CD4-positive, alpha-beta T cell treated with Interleukin-4 for 1 hour (primary cell): ENCODE measurements at places on chromosomes 2 and 18.
A peak's percentile ranks its signal among the peaks of the same experiment; 100 is the strongest.

DNA sequence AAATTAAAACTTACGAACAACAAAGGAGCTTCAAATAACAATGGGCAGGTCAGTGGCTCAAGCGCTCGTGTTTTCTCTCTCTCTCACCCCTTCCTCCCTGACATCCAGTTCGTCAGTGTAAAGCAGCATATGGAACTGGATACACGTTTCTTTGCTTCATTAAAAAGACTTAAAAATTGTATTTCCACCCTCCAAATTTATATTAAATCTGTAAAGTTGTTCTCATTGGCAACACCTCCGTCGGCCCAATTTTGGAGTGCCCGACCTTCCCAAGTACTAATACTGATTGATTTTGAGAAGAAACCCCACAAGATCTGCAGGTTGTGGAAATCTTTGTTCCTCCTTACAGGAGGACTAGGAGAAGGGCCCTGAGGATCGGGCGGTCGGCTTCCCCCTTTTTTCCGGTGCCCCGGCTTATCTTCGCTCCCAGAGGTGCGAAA is 2.2 kb downstream of the TBR1 start:
- DNase-seq: no peak

GRCh38 chr2:171160956-171161740 is 455 bp upstream of the TLK1 start:
- peak; percentile 80 for DNase-seq

GRCh38 chr2:67215214-67216055 is 181.7 kb upstream of the ETAA1 start:
- no peak for DNase-seq

- no peak for DNase-seq
Observed at GRCh38 chr2:206423147-206423546, 20.2 kb upstream of the ADAM23 start.

DNA sequence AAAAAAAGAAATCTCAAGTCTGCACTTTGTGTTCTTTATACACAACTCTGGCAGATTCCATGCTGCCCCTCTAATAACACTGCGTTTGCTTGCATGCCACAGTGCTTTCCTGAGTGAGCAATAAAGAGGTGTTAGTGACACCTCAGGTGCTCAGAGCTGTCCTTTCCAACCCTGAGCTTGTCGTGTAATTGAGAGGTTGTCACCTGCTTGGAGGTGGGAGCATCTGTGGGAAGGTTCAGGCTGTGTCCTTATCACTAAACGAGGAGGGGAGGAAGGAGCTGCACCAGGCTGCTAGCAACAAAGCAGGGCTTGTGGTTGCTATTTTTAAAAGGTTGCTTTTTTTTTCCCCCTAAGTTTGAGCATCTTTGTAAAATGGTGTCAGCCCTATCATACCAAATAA is 31.9 kb downstream of the APCDD1 start:
- DNase-seq: no peak

DNA sequence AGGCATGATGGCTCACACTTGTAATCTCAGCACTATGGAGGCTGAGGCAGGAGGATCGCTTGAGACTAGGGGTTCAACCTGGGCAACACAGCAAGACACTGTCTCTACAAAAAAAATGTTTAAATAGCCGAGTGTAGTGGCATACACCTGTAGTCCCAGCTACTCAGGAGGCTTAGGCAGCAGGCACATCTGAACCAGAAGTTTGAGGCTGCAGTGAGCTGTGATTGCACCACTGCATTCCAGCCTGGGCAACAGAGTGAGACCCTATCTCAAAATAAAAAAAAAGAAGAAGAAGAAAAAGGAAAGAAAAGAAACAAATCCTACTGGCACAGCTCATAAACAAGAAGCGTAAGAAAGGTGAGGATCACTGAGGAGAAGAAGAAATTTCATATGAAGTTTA is 19.9 kb downstream of the METTL4 start:
- DNase-seq: no peak

- no peak for DNase-seq
Observed at GRCh38 chr18:7789856-7790552, 222.9 kb downstream of the PTPRM start.

GRCh38 chr2:223148516-223148915 is 96.5 kb downstream of the KCNE4 start:
- DNase-seq: no peak

DNA sequence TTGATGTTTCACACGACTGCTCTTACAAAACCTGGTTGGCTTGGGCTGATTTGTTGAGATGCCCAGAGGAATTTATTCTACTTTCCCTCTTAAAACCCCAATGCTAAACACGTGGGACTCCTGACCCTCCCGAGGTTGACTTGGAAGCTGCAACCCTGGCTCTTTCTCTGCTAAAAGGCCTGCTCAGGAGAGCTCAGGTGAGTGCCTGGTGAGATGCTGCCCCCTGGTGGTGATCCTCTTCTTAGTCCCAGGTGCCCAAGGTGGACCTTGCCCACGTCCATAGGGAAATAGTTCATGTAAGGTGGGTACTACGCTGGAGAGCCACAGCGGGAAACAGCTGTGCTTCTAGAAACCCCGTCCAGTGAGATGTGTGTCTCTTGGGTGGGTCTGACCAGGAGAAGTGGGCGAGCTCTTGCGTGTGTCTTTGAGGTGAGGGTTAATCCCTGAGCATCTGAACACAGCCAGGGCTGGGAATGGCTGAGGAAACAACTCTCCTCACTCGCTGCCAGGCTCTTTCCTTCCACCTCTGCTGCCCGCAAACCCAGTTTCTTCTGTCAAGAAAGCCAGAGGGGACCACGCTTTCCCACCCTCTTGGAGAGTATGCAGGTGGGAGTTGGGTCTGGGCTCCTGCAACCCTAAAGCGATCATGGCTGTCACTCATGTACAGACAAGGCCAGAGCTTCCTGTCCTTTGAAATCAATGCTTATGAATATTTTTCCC is 25.5 kb upstream of the PXDN start:
- DNase-seq: peak; percentile 20

DNA sequence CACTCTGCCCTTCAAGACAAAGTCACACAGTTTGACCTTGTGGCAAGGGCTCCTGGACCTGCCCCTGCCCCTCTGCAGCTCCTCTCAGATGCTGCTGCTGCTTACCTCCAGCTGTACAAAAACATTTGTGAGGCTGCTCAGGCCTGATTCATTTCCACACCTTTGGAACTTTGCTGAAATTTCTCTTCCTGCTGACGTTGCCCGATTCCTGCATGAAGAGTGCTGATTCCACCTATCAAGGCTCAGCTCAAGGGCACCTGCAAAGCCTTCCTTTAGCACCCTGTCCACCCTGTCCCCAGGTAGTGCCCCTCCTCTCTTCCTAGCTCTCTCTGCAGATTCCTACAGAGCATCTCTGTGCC is 738.3 kb upstream of the HS6ST1 start:
- DNase-seq: no peak

GRCh38 chr2:203021991-203022390 is 7.3 kb downstream of the NBEAL1 start:
- no peak for DNase-seq

DNA sequence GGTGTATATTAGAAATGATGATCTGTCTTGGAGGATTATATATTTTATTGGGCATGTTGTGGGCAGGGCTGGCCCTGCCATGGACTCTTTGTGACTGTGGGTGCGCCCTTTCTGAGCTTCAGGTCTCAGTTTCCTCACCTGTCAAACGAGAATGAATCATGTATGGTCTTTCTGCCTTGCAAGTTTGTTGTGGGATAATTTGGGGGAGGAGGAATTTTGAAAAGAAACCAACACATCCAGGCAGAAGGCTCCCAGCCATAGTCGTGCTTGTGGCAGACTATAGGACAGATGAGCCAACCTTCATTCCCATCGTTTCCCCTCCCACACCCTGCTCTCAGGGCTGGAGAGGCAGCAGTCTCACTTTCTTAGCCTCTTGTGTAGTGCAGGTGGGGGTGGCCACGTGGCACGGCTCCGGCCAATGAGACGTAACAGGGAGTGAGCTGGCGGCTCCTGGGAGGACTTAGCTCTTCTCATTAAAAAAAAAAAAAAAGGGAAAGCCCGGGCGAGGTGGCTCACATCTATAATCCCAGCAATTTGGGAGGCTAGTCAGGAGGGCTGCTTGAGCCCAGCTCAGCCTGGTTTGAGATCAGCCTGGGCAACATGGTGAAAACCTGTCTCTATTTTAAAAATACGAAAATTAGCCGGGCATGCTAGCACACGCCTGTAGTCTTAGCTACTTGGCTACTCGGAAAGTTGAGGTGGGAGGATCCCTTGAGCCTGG is 63.1 kb downstream of the RHOB start:
- DNase-seq: no peak

DNA sequence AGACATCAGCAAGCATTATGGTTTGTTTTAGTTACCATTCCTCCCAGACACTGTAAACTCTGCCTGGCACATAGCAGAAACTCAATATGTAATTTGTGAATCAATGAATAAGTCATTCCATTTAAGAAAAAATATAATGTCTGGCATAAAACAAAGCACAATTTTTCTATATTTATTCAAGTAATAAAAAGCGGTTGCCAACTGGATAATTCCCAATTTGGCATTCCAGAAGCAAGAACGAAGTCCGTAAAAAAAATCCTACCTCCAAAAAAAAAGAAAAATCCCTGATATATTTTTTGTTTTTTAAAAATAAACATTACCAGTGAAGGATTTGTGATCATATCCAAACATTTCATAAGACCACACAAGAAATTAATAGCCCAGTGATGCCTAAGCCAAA is 351.3 kb upstream of the LRRTM4 start:
- no peak for DNase-seq

DNA sequence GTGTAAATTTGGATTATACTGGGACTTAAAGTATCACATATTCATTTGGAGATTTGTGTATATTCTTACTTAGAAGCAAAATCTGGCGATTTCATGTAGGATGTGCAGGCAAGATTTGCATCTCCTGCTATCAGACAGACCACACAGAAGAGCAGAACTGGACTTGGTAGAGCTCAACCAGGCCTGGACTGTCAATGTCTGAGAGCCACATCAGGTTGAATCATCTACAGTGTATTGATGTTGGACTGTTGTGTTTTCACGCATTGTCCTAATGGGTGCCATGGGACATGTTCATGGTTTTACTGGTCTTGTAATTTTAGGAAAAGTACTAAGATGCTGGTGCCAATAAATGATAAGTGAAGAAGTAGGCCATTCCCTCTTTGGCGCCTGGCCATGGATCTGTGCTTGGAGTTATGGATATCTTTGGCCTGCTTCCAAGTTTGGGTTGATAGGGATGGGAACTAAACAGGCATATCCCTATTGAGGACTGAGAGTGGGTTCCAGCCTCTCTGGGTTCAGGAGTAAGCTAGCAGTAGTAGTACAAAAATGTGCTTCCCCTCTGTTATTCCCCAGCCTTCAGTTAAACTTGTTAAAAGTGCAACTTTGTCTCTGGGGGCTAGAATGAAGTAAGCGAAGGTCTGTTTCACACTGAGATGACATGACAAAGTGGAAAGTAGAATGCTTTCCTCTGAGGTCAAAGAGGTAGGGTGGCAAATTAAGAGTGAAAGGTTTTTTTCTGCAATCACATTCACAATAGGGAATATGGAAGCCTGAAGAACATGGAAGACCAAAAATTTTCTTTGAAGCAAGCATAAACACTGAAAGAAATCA is 49.2 kb upstream of the NEMP2 start:
- DNase-seq: no peak

GRCh38 chr18:40501026-40501425 is 1454.0 kb upstream of the PIK3C3 start:
- DNase-seq: no peak

- DNase-seq: no peak
Observed at GRCh38 chr2:119739580-119740255, 20.0 kb upstream of the PTPN4 start.

GRCh38 chr18:42941860-42942259 is 173.6 kb downstream of the RIT2 start:
- no peak for DNase-seq

DNA sequence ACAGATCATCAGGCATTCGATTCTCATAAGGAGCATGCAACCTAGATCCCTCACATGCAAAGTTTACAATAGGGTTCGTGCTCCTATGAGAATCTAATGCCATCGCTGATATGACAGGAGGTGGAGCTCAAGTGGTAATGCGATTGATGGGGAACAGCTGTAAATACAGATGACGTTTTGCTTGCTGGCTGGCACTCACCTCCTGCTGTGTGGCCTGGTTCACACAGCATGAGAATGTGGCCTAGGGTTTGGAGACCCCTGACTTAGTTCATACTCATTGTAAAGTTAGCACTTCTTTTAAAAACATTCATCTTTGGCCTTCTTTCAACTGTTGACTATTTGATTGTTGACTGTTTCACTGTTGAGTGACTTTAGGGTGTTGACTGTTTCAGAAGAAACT is 8.7 kb upstream of the CHMP1B start:
- DNase-seq: no peak

- DNase-seq: no peak
Observed at GRCh38 chr2:54641988-54642387, 81.5 kb upstream of the EML6 start.

- no peak for DNase-seq
Observed at GRCh38 chr2:236745420-236746210, 176.0 kb downstream of the ACKR3 start.

- no peak for DNase-seq
Observed at GRCh38 chr18:31223371-31223770, 60.7 kb upstream of the DSC1 start.
